ENCODE measurements at places on chromosomes 7 and 10.

GRCh38 chr7:35253710-35254495 is at the start of gene TBX20:
TBX20 (minus strand) TSS chr7:35254100; CDS start chr7:35253620, 480 bp downstream.
- no peak for DNase-seq

DNA sequence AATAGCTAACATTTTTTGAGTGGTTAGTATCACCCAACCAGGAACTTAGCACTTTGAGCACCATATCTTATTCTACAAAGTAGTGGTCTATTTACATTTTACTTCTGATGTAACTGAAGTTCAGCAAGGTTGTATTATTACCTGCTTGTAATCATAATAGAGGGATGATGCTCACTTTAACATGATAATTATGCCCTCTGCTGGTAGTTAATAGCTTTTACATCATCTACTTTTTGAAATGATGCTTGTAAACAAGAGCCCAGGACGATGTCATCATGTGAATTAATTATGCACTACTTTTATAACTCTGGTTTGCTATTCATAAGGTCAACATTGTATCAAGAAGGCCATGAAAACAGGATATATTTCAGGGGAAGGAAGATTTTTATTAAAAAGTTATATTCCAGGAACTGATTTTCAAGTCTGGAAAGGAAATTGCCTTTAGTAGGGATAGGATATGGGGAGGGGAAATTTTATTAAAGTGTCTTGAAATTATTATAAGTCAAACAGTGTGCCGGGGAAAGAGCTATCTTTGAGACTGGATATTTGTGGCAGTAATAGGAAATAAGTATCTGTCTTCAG is 80.3 kb upstream of the SCIN start:
- DNase-seq: no peak

DNA sequence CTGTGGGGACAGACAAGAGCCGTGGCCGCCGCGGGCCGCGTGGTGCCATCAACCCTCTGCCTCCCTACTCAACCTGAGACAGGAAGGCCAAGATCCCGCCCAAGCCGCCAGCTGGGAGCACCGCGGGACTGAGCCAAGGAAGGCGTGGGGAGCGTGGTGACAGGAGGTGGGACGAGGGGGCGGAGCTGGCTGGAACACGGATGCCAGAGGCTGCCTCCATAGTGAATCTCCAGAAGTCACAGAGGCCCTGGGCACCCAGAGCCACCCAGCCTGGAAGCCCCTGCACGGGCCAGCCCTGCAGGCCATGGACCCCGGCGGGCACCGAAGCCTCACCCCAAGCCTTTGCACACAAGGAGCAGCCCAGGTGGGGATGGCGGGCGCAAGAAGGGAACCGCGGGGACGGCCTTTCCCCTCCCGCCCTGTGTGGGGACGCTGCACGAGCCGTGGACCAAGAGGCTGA is 18.1 kb upstream of the DPYSL4 start:
- no peak for DNase-seq

DNA sequence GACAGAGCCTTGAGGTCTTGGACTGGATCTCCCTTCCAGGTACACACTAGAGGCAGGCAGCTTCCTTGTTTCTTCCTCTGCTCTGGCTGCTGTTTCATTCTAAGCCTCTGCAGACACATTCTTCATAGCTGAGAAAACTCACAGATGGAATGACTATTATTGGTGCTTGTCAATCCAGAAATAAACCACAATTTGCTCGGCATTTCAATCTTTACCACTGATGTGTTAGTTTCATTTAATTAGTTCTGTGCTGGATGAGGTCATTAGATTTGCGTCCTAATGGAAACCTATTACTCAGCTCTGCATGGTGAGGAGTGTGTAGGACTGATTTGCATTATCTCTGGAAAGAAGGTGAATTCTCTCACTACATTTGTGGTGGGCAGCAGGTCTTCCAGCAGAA is 392.5 kb downstream of the NRG3 start:
- DNase-seq: peak; percentile 40

DNA sequence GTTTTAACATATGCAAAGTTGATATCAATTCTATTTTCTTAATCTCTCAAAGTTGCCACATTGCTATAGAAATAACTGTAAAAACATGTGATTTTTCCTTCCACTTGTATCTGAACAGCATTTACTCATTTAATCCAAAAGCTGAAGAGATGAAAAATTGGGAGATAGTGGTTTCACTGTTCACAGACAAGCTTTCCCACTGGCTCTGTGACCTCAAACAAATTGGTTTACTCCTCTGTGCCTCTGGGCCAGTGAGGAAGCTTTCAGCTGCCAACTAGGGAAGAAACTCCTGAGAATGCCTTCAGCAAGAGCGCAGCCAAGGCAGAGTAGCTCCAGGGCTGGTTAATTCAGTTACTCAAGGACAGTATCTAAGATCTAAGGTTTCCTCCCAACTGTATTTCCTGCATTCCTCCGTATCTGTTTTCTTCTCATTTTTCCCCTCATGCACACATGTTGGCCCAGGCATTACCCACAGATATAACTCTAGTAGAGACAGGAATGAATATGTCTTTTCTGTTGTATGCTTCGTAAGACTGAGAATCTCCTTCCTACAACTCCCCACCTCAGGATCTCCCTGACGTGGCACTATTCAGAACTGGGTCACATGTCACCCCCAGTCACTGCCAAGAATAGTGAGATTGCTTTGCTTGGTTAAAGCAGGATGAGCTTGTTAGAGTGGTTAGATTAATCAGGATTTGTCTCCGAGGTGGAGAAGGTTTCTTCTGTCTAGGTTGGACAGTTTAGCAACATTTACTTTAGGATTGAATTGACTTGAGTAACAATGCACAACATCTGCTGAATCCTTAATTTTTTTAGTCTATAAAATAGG is 315.7 kb downstream of the NRG3 start:
- DNase-seq: no peak

DNA sequence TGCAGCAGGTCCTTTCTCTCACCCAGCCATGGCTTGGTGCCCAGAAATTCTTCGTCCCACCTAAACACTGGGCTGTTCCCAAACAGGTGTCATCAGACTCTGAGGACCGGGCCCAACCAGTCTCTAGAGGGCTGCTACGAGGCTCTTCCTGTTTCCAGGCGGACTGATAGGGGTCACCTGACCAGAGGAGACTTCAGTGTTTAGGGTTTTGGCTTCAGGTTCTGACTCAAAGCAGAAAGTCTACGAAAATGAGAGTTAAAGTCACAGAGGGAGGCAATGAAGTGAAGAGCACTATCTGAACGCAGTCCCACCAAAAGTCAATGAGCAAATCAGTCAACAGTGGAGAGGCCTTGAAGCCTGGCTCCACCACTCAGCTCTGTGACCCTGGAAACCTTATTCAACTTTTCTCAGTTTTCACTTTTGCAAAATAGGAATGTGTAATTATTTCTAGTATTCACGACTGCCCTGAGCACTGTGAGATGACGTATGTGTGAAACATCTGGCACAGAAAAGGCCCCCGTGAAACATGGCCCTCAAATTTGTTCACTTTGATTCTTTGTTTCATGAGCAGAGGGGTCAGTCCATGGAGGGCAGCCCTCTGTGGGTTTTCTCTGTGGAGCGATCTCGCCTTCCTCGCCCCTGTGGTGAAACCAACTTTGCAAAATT is 189.9 kb upstream of the PDE1C start:
- DNase-seq: no peak

- no peak for DNase-seq
Observed at GRCh38 chr10:69749178-69750010, 52.3 kb upstream of the COL13A1 start.

DNA sequence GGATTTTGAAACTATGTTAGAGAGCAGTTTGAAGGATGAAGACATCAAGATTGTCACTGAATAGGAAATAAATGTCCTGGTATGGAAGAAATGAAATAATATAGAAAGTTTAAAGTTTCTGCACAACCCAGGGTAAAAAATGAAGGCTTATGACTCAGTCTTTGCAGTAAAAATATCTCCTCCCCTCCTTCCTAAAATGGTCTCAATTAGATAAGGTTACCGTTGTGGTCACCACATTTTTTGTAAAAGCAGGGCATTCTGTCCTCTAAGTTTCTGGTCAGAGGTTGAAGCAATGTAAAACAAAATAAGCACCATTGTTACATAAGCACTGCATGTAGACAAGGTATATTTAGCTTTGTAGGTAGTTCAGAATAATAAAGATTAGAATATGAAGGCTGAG is 403.5 kb downstream of the SUGCT start:
- no peak for DNase-seq

DNA sequence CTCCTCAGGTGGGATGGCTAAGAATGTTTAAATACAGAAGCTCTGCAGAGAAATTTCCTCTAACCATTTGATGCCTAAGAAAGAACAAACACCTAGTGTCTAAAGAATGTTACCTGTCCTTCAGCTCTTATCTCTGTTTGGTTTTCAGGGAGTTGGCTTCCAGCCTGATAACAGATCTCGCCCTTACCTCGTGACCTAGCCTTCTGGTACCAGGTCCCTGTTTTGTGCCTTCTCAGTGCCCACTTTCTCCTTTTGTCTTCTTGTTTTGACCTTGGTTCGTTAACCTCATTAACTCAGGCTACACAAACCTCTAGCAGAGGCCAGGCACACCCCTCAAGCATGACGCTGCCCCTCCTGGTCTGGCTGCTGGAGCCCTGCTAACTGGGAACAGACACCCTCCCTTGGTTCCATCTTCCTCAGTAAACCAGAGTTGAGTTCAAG is 16.1 kb upstream of the RAB11FIP2 start:
- no peak for DNase-seq

DNA sequence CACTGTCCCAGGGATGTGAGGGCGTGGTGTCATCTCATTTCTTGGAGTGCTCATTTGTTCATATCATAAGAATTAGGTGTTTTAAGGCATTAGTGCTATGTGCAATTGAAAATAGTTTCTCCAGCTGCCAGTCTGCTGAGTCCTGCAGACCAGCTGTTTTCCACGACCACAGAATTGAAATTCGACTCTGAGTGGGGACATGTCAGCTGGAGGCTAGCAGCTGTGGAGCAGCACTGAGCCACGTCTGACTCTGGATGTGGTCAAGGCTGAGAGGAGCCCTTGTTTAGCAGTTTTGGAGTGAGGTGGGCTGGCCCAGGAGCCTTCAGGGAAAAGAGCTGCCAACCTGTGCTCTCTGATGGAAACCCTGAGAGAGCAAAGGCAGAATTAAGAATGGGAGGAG is 156.3 kb upstream of the GRB10 start:
- DNase-seq: no peak

DNA sequence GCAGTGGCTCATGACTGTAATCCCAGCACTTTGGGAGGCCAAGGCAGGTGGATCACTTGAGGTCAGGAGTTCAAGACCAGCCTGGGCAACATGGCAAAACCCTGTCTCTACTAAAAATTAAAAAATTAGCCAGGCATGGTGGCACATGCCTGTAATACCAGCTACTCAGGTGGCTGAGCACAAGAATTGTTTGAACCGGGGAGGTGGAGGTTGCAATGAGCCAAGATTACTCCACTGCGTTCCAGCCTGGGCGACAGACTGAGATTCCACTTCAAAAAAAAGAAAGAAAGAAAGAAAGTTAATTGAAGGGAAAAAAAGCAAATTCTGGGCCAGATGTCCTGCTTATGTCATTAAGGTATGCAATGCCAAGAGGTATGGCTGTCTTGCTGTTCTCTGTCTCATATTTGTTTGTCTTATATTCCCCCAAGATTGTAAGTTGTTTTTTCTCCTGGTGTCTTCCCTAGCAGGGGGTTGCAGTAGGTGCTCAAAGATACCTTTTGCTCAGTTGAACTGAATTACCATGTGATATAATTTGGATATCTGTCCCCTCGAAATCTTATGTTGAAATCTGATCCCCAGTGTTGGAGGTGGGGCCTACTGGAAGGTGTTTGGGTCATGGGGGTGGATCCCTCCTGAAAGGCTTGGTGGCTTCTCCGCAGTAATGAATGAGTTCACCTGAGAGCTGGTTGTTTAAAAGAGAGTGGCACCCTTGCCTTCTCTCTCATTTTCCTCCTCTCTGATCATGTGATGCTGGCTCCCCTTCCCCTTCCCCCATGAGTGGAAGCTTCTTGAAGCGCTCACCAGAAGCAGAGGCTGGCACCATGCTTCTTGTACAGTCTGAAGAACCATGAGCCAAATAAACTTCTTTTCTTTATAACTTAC is 60.9 kb downstream of the MYOF start:
- DNase-seq: no peak

- no peak for DNase-seq
Observed at GRCh38 chr7:17044861-17045260, 163.1 kb upstream of the AGR3 start.

DNA sequence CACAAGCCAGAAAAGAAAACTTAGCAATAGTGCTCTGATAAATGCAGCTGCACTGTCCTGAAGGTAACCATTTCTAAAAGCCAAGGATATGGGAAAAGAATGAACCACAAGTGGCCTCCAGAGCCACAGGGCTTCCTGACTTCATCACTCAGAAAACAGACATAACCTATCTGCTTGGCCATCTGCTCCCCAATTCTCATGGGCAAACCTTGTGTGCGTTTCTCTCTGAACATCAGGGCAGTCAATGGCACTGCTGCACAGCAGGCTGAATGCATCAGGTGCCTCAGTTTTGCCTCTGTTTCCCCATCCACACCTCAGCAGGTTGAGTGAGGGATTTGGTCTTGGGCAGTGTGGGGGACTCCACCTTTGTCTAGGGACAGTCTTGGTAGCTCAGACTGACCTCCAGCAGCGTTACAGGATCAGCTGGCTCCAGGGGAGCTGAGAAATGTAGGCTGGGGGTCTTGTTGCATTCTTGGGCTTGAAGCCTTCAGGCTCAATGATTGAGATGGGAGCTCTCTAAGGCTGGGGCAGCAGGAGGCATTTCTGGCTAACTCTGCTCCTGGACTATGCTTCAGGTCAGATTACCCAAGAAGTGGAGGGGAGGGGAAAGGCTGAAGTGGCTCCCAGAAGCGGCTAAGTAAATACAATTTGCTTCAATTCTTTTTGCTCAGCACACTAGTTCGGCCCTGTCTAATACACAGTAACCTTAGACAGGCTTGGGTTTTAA is 23.6 kb upstream of the PDLIM1 start:
- DNase-seq: no peak

DNA sequence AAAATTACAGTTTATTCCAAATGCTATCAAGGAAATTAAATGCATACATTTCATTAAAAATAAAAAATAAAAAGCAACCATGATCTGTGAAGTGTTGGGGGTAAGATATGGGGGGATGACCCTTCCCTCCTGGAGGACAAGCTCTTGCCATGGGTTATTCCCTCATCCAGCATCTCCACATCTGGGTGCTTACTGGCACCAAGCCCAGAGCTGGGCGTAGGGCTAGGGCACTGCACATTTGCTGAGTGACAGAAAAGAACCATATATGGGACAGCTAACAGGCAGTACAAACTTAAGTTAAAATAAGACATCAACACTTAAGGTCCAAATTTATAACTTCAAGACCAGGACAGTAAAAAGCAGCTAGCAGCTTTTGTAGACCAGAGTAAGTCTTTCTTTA is 10.2 kb downstream of the CCDC6 start:
- no peak for DNase-seq

DNA sequence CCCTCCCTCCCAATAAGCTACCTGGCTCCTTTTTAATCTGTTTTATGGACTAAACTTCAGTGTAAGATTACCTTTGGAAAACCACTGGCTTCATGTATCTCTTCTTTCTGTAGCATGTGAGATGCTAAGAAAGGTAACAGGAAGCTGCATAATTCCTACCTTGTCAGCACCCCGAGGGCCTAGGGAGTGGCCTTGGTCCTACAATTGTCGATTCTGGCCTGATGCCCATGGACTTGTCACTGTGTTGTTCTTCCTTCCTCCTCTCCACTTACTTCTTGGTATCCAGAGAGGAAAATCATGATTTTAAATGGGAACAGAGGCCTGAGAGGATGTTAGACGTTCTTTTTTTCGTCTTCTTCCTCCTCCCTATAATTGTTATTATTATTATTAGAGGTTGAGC is 42.9 kb upstream of the PDZD8 start:
- no peak for DNase-seq

Data from retinal pigment epithelial cell (primary cell).